ENCODE measurements at places on chromosomes 5 and 9. TPM values are rescaled to one million over a fixed set of nuclear protein-coding genes. Genes with fewer than 3 reads are reported as not detected.

The TMEM215 gene
- not detected for polyA plus RNA-seq

DNA sequence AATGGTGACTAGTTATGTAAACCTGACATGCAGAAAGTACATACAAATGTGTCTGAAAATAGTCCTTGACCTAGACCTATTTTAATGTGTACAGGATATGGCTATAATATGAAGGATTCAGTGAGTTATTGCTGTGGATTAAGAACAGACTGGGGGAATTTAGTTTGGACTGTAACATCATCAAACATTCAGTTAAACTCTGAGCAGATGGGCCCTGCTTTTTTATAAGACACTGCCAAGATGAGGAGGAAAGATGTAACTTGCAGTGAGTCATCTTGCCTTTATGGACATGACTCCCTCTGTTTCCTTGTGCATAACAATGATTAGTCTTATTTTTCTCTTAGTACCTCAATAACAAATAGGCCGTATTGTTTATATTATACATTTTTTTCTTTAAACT lies 12.2 kb downstream of the PPP3R2 start:
- peak; percentile 43 for DNase-seq

The CETN3 gene
- 13.4 TPM for polyA plus RNA-seq

DNA sequence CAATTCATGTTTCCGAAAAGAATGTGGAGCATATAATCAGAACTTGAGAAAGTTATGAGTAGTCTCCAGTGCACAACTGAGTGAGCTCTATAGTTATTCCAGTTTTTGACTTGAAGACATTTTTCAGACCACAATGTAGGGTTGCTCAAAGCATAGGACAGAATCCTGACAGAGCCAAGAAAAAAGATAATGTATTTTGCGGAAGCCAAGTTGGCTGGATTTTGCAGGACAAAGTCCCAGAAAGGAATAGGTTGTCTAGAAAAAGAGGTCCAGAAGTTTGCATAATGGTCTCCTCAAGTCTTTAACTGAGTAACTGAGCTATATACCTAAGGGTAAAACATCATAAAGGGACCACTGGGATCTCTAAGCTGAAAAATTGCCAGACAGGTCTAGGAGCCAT lies 1028.0 kb downstream of the TAF11L14 start:
- DNase-seq = no peak

GRCh38 chr9:119556129-119556875 lies 187.1 kb upstream of the BRINP1 start:
- no peak for DNase-seq

- no peak for DNase-seq
These were observed 61.4 kb downstream of the PARP8 start for GRCh38 chr5:50727845-50728244.
